ENCODE measurements at places on chromosomes 7 and 10.

GRCh38 chr10:8051851-8052257 is 2.6 kb upstream of the GATA3 start:
- no peak for DNase-seq

DNA sequence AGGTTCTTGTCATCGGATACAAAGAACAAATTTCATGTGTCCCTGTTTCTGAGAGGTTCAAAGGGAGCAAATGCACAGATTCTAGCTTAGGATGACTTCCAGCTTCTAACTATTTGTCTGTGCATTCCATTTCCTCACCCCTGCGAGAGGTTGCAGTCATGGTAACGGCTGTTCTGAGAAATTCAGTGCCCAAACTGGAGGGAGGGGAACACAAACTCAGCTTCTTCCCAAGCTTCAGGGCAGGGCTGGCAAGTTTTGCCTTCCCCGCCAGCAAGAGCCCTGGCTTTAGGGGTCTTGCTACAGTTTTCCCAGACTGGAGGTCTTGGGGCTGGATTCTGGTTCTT is 11.1 kb downstream of the FAS start:
- DNase-seq: no peak

DNA sequence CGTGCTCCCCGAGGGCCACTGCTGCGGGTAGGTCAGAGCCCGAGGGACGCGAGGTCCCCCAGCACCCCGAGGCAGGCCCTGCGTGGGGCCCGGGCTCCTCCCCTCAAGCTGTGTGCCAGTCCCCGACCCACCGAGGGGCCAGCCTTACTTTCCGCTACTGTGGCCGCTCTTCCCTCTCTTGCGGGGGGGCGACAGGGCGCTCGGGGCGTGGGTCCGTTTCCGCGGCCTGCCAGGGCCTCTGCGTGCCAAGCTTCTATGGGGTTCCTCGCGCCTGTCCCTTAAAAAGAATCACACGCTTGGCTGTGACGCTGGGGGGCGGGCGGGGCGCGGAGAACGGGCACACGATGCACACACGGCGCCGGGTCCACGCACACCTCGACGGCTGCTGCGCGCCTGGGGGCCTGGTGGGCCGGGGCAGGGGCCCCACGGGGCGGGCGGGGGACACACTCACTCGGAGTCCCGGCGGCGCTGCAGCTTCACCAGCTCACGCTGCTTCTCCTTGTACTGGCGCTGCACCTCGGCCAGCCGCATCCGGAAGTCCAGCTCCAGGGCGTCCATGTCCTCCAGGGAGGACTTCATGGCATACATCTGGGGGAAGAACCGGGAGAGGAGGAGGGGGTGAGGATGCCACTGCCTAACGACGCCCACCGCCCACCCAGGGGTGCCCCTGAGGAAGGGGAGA is 62.0 kb downstream of the TNRC18 start:
- DNase-seq: no peak

DNA sequence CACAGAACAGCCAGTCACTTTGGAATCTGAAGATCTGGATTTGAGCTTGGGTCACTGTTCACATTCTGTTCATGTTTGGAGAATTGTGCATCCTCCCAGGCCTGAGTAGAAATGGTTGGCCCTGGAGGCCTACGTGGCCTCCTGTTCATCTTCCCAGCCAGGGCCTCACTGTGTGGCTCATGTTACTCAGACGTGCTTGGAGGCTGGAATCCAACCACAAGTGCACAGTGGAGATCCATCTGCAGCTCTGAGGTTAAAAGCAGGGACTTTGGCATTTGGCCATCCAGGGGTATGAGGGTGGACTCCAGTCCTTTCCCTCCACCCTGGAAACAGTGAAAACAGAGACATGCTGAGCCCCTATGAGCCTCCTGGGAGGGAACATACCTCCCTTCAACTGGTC is 709.0 kb upstream of the IGFBP3 start:
- no peak for DNase-seq

- no peak for DNase-seq
These were observed 88.3 kb downstream of the CHN2 start for GRCh38 chr7:29282819-29283414.

GRCh38 chr7:44937426-44937825 is 41.4 kb downstream of the MYO1G start:
- no peak for DNase-seq

- DNase-seq: no peak
These were observed 25.1 kb upstream of the ZNF273 start for GRCh38 chr7:64877714-64878610.

DNA sequence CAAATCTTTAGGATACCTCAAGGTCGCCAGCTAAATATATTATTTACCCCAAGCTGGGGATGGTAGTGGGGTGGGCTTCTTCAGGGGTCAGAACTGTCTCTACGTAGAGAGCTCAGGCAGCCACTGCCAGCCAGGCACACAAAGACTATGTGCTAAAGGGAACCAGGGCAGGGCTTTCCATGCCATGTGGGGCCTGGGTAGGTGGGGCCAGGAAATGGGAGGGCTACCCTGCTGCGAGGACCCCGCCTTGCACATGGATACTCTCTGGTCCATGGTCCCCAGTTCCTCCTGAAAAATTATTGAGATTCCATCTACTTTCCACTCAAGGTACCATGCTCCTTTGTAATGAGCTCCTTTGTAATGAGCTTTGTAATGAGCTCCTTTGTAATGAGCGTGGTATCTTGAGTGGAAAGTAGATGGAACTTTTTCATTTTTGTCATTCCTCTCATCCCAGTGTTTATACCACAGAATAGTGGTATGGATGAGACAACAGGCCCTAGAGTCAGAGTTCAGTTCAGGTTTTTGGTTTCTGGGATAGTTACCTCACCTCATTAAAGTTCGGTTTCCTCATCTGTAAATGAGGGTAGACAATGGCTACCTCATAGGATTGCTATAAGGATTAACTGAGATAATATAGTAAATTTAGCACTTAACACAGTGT is 5.8 kb downstream of the SYNPO2L start:
- no peak for DNase-seq

DNA sequence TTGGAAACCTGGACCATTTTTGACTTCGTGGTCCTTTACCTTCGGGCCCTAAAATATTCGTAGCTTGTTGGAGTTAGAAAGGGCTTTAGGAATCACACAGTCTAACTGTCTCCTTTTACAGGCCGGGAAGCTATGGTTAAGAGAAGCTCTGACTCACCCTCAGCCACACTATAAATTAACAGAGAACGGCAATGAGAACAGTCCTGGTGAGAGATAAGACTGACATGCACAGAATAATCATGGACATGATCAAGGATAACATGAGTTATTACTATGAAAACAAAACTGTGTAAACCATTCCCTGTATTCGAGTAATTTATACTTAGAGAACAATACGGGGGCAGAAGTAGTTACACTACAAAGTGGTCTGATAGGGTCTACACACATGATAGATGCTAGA is 162.5 kb upstream of the MALRD1 start:
- DNase-seq: no peak

DNA sequence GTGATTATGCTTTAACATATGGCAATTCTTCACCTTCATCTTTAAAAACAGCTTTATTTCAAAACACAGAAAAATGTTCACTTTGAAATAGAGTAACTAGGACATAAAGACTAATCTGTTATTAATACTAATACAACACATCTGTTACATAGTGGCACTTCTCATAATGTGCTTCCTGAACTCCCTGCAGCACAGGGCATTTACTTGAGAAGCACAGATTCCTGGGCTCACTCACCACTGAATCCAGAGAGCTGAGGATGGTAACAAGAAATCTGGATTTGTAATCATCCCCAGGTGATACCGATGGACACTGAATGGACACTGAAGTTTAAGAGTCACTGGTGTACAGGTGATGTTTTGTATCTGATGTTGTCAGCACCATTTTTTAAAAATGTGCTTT is 96.1 kb downstream of the COL28A1 start:
- no peak for DNase-seq

DNA sequence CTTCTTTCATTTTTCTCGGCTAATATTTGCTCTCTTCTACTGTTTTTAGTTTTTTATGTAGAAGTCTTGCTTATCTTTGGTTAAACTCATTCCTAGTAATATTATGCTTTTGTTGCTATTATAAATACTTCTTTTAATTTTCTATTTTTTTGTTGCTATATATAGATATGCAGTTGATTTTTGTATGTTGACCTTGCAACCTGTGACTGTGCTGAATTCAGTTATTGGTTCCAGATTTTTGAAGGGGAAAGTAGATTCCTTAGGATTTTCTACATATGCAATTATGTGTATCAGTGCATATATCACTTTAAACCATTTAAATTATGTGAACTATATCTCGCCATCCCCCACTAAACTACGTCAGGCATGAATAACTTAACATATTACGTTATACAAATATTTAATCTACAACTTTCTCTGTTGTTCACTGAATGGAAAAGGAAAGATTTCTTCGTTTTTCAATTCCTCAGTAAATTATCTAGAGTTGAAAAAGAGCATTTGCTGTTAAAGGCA is 71.5 kb downstream of the IDE start:
- DNase-seq: no peak

GRCh38 chr10:49325131-49325915 is 26.4 kb downstream of the C10orf71 start:
- no peak for DNase-seq

- no peak for DNase-seq
These were observed 19.0 kb downstream of the FAM53B start for GRCh38 chr10:124725171-124725631.

DNA sequence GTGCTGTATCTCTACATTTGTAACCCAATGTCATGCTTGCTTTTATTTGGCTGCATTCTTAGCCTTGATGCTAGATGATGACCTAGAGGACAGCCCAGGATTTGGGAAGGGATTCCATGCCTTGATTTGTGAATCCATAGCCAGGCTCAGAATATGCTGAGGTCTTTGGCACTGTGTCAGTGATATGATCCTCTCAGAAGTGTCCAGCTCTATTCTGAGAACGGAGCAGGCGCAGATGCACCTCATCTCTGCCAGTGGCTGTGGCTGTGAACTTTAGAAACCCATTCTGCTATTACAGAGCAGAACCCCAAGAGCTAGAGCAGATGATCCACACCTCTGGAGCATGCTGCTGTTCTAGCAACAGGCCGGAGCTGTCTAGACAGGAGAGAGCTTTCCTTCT is 212.8 kb downstream of the TRIL start:
- no peak for DNase-seq

- no peak for DNase-seq
These were observed 56.1 kb downstream of the ATAD1 start for GRCh38 chr10:87761892-87762291.

- no peak for DNase-seq
These were observed 14.8 kb downstream of the NFE2L3 start for GRCh38 chr7:26166684-26167266.

DNA sequence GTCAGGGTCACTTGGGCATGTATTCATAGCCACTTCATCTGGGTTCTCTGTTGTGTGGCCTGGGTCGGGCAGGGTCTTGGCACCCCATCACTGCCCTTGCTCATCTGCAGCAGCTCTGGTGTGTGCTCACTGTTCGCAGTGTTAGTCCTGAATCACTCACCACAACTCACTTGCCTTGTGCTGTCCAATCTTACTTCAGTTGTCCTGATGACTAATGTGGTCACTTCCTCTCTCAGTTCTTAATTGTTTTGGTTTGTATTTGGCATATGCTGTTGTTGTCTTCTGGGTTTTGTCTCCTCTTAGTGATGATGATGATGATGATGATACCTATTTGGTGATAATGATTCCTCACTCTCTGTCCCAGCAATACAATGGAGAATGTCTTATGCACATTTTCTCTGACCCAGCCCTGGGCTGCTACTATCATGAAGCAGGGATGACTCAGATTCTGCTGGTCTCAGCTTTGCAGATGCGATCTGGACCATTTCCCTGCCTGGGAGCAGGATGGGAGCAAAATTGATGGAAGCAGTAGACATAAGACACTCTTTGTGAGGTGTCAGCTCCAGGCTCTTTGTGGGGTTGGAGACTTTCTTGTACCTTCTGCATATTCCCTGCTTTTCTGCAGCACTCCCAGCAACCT is 17.0 kb downstream of the ADRA2A start:
- DNase-seq: no peak

DNA sequence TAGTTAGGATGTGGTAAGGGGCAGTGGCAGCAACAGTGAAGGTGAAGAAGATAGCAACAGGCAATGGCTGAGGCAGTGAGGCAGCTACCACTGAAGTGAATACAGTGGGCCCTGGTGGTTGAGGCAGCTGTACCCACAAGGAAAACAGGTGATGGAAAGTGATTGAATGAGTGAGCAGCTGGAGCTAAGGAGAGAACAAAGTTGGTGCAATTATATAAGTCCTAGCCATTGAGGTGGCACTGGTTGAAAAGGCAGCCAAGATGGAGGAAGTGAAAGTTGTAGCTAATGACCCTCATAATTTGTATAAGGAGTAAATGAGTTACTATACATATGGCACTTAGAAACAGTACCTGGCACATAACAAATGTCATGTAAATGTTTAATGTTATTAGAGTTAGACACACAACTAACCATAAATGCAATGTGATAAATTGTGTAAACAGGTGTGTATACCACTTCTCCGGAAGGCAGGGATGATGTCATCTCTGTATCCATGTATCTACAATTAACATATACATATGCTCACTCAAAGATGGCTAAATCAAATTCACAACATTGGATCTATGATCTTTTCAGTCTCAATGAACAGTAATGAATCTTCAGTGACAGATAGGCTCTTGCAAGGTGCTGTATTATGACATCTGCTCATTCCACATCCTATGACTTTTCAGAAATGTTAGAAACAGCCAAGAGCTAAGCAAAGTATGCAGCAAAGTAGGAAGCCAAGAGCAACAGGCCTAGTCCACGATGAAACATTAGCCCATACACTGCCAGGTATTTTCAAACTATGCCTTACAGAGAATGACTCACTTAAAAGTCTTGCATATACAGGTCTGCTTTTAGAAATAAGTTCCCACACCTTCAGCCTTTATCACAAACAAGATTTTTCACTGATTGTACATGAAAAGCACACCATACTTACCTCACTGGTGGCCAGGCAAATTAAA is 10.7 kb downstream of the XPNPEP1 start:
- DNase-seq: no peak

DNA sequence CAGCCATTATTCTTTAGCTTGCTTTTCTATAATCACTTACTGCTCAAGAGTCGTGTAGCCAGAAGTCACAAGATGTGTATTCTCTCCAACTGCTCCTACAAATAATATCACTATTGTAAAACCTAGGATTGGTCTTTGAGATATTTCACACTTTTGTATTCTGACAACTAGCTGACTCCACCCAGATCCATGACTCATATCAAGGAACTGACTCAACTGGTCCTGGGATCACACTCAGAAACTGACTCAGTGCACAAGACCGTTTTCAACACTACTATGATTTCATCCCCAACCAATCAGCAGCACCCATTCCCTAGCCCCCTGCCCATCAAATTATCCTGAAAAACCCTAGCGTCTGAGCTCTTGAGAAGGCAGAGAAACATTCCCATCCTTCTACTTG is 56.5 kb upstream of the ORC5 start:
- no peak for DNase-seq

DNA sequence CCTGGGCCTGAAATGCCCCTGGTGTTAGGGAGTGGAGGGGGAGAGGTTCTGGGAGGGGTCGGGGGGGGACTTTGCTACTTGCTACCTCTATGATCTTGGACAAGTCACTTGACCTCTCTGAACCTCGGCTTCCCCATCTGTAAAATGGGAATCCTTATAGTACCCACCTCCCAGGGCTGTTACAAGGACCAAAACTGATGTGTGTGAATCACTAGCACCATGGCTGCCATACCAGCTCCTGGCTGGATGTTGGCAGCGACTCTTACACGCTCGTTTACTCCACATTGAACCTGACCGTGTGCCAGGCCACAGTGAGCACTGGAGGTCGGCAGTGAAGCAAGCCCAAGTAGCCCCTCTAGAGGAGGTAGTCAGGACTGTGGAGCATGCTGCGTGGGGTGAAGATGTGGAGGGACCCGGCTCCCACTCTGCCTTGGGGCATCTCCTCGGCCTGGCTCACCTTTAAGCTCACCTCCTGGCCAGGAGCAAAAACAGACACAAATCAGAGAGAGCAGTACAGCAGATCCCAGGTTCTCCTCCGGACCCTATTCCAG is 28.9 kb downstream of the PPIF start:
- no peak for DNase-seq
